Daoy (cell line): ENCODE measurements at places on chromosomes 6 and 20.

DNA sequence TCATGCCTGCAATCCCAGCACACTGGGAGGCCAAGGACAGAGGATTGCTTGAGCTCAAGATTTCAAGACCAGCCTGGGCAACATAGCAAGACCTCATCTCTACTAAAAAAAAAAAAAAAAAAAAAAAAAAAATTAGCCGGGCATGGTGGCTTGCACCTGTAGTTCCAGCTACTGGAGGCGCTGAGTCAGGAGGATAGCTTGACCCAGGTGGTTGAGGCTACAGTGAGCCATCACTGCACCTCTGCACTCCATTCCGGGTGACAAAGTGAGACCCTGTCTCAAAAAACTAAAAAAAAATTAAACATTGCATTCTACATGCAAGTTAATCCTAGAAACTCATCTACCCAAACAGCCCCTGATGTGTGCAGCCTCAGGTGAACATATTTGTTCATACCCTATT lies 7.3 kb upstream of the TRAM2 start:
- no peak for DNase-seq

DNA sequence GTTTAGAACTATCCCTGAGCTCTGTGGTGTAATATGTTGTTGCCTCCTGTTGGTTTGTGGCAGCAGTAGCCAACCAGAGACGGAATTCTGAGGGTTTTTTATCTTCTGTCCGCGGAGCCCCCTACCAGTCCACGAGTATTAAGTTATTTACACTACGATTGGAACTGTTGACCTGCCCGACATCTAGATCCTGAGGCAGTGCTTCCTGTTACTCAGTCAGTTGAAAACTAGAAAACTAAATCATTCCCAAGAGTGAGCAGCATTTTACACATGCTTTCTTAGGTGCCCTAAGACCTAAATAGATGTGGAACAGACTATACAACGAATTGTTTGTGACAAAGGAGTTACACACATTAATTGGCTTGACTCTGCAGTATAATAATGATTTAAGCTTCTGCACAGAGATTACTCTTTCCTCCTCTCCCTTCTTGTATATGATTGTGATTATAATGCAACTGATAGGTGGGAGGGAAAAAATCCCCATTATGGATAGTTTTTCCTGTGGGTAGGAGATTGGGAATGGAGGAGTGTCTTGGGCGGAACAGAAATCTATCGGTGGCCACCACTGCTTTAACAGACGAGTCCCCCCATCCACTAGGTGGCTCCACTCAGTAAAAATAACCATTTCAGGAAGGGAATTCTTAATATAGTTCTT lies 1.7 kb downstream of the LOC128125822 start:
- peak; percentile 44 for DNase-seq

DNA sequence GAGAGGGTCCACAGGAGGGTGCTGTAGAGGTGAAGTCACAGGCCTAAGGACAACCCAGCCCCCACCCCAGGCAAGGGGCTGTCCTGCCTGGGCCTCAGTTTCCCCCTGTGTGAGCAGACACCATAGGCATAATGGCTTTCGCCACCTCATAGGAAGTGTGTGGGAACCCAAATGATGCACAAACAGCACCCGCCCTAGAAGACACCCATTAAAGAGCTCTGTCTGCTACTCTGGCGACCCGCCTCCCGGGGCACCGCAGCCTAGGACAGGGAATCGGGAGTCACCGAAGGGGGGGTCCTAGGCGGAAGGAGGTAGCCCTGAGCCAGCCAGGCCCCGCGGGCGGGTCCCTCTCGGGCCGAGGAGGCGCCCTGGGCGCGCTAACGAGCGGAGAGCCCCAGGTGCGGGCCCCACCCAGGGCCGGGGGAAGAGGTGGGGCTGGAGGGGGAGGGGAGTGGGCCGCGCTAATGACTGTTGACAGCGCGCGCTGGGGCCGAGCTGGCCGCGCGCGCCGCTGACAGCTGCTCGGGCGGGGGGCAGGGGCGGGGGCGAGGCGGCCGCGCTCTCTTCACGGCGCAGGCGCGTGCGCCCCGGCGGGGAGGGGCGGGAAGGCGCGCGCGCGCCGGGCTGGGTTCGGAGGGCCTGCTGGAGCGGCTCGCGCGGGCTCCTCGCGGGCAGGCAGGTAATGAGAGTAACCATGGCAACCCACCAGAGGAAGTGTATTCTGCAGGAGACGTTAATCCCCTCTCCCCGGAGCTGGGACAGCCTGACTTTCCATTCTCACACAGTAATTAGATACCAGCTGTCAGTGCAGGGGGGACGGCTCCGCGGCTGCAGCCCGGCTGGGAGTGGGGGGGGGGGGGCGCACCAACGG lies 48.9 kb downstream of the NOL4L start:
- peak; percentile 51 for DNase-seq

DNA sequence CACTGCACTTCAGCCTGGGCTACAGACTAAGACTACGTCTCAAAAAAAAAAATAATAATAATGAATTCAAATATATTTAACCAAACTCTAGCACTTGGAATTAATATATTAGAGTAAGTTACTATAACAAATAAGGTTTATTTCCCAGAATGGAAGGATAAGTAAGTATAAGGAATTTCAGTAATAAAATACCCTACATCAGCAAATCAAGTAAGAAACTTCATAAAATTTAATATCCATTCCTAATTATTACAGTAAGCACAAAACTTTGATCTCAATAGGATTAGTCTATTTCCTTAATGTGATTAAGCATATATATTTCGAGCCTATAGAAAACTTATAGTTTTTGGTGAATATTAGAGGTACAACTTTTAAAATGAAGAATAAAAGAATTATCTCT lies 36.7 kb upstream of the SDHAF4 start:
- no peak for DNase-seq

GRCh38 chr6:111411978-111412566 lies 70.9 kb downstream of the REV3L start:
- no peak for DNase-seq

- peak; percentile 69 for DNase-seq
Measured at GRCh38 chr20:50992733-50993457, 30.0 kb downstream of the KCNG1 start.

DNA sequence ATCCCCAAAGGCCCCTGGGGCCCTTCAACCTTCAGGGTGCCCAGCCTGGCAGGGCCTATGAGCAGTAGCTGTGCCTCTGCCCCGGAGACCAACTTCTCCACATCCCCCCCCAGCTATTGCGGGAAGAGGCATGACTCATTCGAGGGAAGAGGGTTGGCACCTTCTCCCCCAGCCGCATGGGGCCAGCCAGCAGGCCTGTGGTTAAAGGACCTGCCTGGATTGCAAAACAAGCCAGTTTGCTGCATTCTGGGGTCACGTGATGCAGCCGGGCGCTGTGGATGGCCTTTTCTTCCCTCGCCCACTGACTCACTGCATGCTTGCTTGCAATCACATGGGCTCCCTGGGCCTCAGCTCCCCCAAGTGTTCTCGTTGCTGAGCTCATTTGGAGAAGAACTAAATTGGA lies 182.5 kb downstream of the MAFB start:
- peak; percentile 94 for DNase-seq

GRCh38 chr6:135300576-135300975 lies 119.5 kb downstream of the MYB start:
- DNase-seq = no peak

GRCh38 chr6:132865829-132866228 lies 51.5 kb downstream of the RPS12 start:
- DNase-seq = no peak

GRCh38 chr20:43389211-43389610 lies 68.5 kb upstream of the SRSF6 start:
- DNase-seq = no peak
